ENCODE measurements at places on chromosomes 7 and 10.

- peak; percentile 59 for DNase-seq
Measured at GRCh38 chr10:99945263-99945662, 64.5 kb downstream of the DNMBP start.

GRCh38 chr10:78339251-78339650 lies 305.6 kb downstream of the RPS24 start:
- DNase-seq, result no peak

GRCh38 chr10:77553311-77553710 lies 84.3 kb downstream of the KCNMA1 start:
- DNase-seq, result no peak

GRCh38 chr10:78808736-78809367 lies 259.9 kb upstream of the ZMIZ1 start:
- DNase-seq, result no peak

DNA sequence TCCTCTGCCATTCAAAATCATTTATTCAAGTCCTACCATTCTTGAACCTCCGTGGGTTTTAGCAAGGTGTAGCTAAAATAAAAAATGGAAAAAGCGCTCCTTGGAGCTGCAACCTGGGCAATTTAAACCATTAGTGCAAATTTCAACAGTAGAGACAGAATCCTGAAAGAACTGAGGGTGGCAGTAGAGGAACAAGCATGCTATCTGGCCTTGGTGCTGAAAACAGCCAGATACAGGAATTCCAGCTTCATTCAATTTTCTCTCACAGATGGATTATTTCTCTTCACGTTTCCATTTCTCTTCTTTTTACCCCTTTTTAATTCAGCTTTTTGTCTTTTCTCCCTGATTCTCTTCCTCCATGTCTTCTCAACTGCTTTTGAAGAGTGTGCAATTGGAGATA lies 77.7 kb downstream of the OTUD1 start:
- DNase-seq, result peak; percentile 31

- DNase-seq, result no peak
Measured at GRCh38 chr7:29552392-29552791, 11.2 kb upstream of the PRR15 start.

DNA sequence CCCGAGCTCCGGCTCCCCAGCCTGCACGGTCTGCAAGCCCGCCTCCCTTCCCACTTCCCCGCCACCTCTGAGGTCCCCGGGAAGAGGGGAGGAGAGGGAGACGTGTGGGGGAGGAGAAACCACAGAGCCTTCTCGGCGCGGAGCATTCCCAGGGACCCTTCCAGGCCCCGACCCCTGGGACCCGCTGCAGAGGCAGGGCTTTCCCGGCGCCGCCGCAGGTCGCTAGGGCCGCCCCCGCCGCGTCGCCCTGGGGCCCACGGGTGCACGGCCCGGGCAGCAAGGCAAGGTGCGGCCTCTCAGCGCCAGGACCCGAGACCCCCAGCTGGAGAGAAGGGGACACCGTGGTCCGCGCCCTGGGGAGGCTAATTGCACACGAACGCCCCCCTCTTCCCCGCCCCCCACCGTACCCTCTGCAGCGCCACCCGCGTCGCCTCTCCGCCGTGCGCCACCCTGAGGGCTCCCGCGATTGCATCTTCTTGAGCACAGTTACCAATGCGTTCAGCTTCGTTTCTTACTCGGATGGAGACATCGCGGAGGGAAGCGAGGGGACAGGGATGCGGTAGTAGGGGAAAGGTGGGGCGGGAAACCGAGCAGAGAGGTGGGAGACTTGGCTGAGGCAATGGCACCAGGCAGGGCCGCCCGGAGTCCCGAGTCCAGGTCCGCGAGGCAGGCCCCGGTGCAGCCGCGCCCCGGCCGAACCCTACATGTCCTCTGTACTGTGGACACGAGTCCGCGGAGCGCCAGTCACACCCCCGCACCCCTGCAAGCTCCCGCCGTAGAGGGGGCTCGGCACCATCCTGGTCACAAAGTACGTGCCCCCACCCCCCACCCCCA lies 28.9 kb downstream of the SKIDA1 start:
- peak; percentile 41 for DNase-seq

DNA sequence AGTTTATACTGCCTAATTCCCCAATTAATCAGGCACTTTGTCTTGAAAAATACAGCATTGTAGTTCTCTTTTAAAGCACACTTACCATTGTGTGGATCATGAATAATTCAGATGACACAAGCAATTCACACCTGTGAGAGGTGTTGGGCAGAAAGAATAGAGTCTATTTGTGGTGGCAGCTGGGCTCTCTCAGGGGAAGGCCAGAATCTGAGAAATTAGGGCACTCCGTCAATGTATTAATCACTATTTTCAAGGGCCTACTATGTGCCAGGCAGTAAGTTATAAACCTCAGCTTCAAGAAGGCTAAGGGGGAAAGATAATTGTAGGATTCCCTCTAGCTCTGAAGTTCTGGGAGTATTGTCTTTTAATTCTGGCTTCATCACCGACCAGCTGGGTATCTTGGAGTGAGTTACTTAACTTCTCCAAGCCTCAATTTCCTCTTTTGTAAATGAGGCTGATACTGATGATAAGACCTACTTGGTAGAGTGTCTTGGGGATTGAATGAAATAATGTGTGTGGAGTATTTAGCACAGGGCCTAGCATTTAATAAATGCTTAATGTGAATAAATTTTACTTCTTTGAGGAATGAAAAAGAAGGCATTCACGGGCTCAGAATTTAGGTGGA lies 2.5 kb downstream of the CHN2 start:
- no peak for DNase-seq

DNA sequence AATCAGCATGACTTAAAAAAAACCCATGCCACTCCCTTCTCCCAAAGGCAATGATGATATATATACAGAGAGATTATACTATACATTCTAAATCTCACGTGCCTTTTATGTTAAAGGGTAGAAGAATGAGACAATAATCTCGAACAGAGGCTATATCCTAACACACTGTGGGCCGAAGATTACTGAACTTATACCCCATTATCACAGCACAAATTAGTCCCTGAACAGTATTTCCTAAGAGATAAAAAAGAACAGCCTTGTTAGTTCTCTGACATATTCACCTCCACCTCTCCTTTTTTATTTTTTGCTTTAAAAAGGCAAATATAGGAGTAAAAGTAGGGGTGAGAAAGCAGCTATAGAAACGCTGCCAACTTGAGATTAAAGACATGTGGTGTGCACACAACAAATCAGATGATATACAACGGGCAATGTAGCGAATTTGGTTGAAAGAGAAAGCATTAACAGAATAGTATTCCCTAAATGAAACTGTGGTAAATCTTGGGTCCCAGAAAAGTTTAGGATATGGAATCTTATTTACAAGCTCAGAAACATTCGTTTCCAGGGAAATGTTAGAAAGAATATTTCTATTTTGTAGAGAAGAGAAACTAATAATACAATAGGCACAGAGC lies 69.5 kb downstream of the JMJD1C start:
- DNase-seq, result no peak

DNA sequence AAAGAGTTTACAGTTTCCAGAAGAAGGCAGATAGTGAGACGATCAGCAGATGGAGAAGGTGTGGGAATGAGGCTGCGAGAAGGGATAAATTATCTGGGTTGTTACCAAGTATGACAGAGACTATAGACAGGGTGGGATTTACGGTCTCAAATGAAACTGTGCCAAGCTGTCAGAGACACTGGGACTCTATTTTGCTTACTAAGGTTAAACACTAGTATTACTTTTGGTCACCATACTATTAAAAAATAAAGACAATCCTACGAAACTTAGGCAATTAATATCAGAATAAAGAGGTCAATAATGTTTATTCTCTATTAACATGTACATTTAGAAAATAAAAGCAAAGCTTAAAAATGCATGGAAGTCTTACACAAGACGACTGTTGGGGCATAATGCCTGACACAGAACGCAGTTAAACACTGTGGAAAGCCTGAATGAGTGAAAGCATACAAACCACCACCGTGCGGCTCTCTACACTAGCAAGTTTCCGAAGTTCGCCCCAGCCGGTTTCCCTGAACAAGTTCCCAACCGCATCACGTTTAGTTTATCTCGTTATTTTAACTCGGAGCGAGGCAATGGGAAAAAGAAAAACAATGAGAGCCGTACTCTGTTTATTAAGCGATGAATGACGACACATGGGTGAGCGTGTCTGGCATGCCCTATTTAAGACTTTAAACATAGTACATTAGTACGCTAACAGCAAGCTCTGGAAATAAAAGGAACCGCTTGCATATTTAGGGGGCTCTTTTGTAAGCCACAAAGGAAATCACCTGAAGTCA lies 909 bp upstream of the CC2D2B start:
- DNase-seq, result peak; percentile 54

DNA sequence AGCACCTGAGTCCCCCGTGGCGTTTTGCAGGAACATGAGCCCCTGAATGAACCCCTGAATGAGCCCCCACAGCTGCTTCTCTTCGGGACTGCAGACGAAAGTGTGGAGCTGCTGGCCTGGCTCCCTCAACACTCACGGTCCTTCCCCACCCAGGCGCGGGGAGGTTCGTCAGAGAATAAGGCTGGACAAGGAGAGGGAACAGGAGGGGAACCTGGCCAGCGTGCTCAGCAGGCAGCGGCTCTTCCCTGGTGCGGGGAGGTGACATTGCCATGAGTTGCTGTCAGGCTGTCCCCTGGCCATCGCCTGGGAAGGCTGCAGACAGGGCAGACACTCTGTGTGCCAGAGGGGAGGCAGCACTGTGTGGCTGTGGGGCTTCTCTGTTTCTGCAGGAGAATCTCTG lies 80.9 kb upstream of the SHH start:
- no peak for DNase-seq

DNA sequence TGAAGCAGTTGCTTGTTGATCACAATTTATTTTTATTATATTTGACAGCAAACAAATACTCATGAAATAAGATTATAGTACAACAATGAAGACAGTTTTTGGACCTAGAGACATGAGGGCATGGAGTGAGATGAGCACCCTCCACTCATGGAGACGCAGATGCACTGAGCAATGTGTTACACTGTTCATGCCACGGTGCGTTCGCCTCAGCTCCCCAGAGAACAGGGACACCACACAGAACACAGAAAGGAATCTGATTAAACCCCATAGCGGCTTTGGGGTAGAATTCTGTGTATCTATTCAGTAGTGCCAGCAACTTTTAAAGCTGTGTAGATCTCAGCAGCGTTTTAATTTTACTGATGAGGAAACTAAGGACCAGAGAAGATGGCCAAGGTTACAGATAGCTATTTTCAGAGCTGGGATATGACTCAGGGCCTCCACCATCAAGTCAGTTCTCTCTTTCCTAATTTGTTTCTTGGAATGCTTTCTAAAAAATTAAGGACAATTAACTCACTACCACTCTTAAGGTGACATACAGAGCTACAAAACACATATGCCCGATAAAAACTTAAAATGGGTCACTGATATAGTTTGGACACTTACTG lies 33.6 kb downstream of the FAM25A start:
- no peak for DNase-seq

DNA sequence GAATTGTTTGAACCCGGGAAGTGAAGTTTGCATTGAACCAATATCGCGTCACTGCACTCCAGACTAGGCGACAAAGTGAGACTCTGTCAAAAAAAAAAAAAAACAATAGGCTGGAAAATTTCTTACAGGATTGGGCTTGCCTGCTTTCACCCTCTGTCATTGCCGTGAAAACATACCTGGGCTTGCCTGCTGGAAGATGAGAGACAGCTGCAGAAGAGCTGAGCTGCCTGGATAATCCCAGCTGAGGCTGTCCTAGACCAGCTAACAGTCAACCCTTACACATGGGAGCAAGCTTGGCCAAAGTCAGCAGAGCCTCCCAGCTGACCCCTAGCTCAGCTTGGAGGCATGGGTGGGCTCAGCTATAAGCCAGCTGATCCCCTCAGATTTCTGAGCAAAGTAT lies 306.2 kb downstream of the CCSER2 start:
- DNase-seq, result no peak

GRCh38 chr10:5573968-5574641 lies 49.3 kb downstream of the CALML3 start:
- no peak for DNase-seq

GRCh38 chr7:127158659-127159058 lies 94.1 kb downstream of the GRM8 start:
- DNase-seq, result no peak

DNA sequence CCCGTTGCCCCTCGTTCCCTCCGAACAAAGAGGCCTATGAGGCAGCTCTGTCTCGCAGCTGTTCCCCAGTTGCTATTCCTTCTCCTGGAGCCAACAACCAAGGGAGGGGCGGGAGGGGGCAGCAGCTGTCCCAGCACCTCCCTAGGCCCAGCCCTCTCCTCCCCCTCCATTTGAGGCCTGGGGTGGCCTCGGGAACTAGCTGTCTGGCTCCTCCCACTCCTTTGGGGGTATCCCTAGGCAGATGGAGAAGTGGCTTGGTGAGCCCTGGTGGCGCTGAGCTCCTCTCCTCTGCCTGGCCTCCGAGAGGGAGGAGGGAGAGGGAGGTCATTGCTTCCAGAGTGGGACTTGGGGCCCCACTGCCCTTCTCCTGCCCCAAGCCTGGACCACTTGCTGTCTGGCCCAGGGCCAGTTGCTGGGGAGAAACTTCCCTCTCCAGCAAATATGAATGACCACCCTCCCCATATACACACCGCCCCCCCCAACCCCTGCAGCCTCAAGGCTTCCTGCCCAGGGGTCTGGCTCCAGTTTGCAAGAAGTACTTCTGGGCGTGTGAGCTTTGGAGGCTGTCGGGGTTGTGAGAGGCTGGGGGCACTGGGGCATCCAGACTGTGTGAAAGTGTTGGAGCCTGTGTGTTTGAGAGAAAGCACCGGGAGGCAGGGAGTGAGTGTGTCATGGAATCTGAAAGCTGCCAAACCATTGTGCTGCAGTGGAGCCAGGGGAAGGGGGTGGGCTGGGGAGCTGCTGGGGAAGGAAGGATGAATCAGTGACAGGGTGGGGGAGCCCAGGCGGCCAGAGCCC lies 3.1 kb downstream of the FLNC start:
- no peak for DNase-seq

- no peak for DNase-seq
Measured at GRCh38 chr7:93212881-93213280, 13.4 kb downstream of the HEPACAM2 start.

DNA sequence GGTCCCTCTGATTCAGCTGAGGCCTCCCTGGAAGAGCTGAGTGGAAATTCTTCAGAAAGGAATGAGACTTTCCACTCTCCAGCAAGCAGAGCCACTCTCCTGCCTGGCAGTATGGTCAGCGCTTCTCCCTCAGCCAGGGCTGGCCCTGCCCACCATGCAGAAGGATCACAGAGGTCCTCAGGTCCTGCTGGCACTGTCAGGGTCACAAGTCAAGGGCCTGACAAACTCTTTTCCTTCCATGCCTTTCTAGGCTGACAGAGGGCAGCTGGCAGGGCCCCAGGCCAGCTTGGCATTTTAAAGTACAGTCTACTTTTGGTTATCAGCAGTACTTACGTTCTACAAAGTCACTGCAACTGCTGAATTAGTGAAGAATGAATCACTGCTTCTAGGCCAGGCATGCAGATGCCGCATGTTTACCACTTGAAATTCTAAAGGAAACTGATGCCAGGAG lies 119.3 kb upstream of the FRMD4A start:
- no peak for DNase-seq

DNA sequence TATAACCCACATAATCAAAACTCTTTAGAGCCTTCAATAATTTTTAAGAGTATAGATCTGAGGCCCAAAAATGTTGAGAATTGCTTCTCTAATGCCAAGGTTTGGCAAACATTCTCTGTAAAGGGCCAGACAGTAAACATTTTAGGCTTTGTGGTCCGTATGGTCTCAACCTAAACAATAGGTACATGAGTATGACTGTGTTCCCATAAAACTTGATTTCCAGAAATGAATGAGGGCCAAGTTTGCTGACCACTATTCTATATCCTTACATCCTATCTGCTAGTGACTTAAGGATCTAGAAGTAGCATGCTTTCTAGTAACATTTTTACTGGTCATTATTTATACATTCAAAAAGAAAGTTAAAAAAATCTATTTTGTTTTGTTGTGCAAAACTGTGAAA lies 58.9 kb downstream of the MPP7 start:
- no peak for DNase-seq

Data from RWPE1 (cell line).